Jurkat, Clone E6-1 (cell line): ENCODE measurements at places on chromosomes 3 and 15.

DNA sequence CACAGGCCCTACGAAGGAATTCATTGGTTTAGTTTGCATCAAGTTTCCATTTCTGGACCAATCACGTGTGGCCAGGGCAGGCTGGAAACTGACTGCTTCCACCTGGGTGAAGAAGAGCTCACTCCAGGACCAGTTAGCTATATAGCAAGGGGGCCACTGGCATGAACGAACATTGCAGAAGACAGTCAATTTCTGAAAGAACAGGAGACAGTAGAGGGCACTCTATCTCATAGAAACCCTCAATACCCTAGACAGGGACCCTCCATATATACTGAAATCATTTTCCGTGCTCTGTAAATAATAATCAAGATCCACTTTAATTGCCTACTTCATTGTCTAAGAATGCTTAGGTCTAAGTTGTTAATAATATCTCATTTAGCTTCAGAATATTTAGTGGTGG lies 215.6 kb downstream of the CADPS start:
- no peak for DNase-seq

DNA sequence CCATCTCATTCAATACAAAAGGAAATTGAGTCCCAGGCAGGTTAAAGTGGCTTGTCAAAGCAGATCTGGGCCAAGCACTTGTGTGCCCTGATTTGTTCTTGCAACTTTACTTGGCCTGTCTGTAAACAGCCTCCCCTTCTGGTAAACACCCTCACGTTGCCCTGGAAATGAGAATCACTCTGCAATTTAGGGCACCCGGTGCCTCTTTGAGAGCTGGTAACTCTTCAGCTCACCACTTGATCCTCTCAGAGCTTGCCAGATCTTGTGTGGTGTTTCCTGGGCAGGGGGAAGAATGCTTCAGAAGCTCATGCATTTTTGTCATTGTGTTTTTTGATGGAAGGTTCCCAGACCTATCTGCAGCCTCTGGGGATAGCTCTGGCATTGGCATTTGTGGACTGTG lies 11.3 kb downstream of the MED12L start:
- DNase-seq: no peak

- DNase-seq: no peak
Measured at GRCh38 chr15:63250312-63250965, 27.0 kb upstream of the APH1B start.

GRCh38 chr3:123884203-123884831 lies at the start of gene MYLK:
Gene MYLK, minus strand, starts transcription at chr3:123884332. Its CDS starts 90,491 bp downstream, at chr3:123793841.
- DNase-seq: peak; percentile 79

DNA sequence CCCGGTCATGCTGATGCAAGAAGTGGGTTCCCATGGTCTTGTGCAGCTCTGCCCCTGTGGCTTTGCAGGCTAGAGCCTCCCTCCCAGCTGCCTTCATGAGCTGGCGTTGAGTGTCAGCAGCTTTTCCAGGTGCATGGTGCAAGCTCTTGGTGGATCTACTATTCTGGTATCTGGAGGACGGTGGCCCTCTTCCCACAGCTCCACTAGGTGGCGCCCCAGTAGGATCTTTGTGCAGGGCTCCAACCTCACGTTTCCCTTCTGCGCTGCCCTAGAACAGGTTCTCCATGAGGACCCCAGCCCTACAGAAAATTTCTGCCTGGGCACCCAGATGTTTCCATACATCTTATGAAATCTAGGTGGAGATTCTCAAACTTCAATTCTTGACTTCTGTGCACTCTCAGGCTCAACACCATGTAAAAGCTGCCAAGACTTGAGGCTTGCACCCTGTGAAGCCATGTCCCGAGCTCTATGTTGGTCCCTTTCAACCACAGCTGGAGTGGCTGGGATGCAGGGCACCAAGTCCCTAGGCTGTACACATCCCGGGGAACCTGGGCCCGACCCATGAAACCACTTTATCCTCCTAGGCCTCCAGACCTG lies 238.4 kb upstream of the MDFIC2 start:
- peak; percentile 48 for DNase-seq

DNA sequence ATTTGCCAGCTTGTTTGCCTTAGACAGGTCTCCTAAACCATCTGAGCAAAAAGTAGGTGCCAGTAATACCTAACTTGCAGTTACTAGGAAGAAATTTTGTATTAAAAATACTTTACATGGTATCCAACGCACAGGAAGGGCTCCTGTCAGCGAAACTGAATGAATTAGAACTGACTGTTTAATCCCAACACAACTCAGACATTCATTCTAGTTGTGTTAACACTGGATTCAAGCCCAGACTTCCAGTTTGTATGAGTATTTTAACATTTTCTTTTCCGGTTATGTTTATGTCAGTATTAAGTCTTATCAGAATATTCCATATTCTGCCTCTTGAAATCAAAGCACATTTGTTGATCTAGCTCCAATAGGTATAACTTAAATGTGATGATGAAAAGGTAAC lies 82.0 kb upstream of the SOX2 start:
- no peak for DNase-seq

DNA sequence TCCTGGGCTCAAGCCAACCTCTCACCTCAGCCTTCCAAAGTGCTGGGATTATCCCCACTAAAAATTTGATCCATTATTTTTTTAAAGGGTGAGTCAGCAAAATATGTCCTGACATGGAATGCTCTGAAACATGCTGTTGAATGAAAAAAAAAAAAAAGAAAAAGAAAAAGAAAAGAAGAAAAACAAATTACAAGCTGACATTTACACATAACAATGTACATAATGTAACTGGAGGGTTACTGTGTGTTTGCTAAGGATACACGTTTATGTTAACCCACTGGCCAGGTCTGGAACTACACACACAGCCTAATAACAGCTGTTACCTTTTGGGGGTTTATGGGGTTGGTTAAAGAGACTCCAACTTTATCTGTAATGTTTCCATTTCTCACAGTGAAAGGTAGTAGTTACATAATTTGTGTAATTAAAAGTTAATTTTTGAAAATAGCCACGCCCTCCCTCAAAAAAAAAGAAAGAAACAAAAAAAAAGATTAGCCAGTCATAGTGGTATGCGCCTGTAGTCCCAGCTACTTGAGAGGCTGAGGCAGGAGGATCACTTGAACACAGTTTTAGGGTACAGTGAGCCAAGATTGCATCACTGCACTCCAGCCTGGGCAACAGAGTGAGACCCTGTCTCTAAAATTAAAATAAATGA lies 3.1 kb upstream of the MESP2 start:
- peak; percentile 22 for DNase-seq

DNA sequence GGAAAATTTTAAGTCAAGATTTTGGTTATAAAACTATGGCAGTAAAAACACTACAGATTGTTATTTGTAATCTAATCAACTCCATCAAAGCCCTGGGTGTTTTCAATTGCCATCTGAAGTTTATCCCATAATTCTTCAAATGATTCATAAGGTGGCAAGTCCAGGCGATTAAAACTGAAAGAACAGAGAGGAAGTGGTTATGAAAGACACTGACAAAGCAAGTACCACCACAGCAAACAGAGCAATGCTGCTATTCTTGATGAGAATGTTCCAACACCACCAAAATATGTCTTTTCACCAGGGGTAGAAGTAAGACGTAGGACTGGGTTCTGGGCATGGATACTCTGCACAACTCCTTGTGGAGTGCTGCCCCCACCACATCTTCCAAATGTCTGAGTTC lies 86.9 kb upstream of the PRTG start:
- peak; percentile 35 for DNase-seq

DNA sequence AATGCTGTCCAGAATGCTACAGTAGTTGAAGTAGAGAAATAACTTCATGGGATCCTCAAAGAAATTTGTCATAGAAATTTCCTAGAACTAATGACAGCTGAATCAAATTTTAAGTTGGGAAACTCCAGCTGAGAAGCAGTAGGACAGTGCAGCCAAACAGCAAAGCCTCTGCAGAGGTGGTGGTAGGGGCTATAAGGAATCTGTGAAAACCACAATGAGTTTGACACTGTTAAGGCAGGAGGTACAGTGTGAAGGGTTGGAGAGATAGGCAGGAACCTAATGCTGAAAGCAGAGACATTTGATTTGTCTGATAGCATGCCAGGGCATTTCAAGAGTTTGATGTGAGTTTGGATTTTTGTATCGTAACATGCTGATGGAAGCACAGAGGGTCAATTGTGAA lies 22.0 kb downstream of the ASTE1 start:
- DNase-seq: no peak

GRCh38 chr3:53159156-53160060 lies 1.6 kb upstream of the PRKCD start:
- DNase-seq: no peak

DNA sequence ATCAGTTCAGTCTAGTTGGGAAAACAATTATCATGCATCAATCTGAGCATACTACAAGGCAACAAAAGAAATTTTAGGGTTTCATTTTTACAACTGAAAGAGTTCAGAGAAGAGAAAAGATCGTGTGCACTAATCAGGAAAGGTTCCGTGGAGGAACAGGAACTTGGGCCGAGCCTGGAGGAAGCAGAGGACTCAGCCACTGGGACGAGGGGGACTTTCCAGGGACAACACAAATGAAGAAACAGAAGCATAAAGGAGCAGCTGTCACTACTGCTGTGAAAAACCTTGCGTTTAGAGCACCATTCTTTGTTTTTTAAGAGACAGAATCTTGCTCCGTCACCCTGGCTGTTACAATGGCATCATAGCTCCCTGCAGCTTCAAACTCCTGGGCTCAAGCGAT lies 60.5 kb downstream of the MYO1E start:
- no peak for DNase-seq

DNA sequence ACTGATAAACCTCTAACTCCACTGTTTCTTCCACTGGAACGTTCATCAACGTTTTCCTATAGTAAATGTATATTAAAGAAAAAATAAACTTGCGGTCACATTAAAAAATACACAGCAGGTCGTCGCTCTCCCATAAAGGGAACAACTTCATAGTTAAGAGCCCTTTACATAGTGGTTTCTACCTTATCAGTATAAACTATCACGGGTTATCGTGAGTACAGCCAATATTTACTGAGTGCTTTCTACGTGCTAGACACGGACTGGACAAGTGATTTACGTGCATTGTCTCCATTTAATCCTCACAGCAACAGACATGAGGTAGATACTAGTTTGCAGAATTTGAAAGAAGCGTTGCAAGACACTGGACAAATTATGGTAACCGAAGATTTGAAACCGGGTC lies 964 bp upstream of the TASOR start:
- DNase-seq: no peak

DNA sequence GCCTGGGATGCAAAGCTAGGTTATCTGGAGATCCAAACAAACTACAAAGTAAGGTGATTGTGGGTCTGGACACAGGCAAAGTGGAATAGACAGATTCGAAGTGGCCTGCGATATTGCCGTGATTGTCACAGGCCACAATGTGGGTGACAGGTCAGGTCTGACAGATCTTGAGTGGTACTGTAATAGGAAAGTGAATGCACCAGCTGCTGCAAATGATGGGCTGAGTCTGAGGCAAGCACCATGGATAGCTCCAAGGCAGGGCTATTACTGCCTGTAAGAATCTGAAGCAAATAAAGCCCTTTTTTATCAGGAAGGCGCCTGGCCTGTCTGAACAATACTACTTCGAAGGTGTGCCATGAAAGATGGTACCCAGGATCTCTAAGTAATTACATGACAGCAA lies 10.0 kb downstream of the ARMC8 start:
- no peak for DNase-seq

GRCh38 chr15:35757361-35757760 lies 211.4 kb upstream of the DPH6 start:
- no peak for DNase-seq
